ENCODE measurements at places on chromosomes 11 and 22.

DNA sequence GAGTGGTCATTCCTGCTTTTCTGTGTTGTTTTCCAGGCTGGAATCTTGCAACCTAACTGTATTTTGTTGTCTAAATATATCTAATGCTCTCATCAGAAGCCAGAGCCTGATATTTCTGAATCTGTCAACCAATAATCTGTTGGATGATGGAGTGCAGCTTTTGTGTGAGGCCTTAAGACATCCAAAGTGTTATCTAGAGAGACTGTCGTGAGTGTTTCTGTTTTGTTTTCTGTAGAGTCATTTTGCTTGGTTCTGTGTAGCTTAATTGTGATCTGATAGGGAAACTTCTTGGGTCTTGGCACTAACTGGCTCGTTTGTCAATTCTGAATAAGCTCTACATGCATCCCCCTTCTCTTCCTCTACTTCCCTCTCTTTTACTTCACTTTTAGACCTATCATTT is 31.2 kb upstream of the RBMXL2 start:
- no peak for DNase-seq

DNA sequence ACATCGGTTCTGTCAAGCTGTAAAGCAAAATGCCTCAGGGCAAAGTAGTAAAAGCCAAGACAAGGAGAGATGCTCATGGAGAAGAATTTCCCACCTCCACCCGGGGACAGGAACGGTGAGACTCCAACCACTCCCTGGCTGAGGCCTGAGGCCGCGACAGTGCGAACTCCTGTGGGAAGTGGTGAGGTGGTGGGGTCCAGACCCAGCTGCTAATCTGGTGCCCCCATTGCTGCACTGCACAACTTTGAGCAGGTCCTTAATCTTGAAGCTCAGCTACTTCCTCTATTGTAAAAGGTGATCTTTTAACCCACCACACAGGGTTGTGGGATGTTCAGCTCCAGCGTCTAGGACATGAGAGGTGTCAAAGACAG is 83.9 kb downstream of the ZC3H12C start:
- DNase-seq: no peak

GRCh38 chr11:103651341-103651998 is 385.0 kb upstream of the DDI1 start:
- DNase-seq: no peak

DNA sequence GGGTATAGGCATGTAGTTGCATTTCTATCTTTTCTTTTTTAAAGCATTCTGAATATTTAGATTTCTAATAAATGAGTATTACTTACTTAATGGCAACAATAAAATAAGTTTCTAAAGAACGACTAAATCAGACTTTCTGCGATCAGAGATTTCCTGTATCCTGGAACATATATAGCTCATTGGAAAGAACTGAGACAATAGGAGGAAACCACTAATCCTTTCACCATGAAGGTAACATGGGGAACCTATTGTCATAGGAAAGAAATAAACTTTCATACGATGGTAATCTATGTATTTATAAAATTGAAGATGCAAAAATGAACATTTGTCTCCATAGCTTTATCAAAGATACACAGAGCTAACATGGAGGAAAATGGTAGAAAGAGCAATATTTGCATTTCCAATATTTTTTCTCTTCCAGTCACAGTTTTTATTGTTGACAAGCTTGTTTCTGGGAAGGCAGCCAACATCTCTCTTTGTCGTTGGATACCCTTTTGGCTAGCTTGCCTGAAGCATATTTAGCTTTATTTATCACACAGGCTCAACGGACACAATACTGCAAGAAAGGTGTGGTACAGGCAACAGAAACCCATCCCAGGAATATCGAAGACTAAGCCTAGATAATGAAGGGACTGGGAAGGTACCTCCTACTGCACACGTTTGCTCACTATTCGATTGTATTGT is 293.3 kb upstream of the MPPED2 start:
- DNase-seq: no peak

DNA sequence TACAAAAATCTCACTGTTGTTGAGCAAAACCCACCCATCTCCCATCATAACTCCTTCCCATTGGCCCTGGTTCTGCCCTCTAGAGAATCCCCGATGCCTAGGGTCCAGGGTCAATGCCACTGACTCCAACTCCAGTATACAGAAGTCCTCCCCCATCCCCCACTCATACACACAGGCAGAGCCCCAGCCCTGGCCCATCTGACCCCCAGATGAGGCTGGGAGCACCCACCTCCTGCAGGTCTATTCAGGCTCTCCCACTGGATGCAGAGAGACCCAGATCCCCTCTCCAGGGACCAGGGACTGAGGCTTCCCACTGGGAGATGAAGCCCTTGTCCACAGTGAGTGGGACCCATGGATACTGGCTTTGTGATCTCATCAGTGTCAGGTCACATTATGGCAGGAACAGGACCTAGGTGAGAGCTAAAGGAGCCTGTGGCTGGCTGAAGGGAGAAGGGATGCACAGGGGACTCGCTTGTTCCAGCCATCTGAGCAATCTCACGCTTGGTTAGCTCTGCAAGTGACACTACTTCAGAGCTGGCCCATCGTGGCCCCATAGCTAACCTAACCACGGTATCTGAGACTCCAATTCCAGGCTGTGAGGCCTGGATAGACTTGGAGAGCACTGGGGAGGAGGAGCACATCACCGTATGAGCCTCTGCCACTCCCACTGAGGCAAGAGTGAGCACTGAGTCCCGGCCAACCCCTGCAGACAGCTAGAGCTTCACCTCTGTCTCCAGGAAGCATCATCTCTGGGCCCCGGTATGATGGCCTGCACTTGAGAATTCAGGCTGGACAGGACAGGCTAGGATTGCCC is 35.7 kb downstream of the TRIM29 start:
- no peak for DNase-seq

- no peak for DNase-seq
Measured at GRCh38 chr11:62433904-62434276, 15.1 kb downstream of the SCGB1A1 start.

GRCh38 chr11:3615998-3616397 is 25.8 kb downstream of the ART5 start:
- DNase-seq: no peak

GRCh38 chr22:47432683-47433082 is 670.2 kb downstream of the TBC1D22A start:
- no peak for DNase-seq

DNA sequence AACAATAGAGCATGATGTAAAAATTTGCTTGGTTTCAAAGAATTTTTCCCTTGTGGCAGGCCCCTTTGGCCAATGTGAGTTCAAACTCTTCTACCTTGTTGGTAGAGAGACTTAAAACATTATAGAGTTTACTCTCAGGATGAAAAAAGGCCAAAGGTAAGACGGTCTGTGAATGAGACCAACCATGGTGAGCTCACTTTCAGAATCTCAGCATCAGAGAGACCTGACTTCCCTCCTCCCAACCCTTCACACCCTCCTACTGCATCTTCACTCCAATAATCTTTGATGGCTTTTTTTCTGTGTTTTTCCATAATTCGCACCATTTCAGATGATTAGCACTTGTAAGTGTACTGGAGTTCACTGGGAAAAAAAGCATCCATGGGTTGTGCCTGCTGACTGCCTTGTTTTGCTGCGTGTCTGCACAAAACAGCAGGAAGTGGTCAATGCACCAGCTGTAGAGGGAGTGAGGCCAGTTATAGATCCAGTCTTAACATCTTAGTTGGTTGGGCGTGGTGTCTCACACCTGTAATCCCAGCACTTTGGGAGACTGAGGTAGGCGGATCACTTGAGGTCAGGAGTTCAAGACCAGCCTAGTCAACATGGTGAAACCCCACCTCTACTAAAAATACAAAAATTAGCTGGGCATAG is 64.1 kb downstream of the SLC1A2 start:
- DNase-seq: no peak

GRCh38 chr11:41431784-41432183 is 27.7 kb downstream of the LRRC4C start:
- no peak for DNase-seq

GRCh38 chr22:24443668-24444067 is 16.3 kb downstream of the ADORA2A start:
- DNase-seq: no peak

- DNase-seq: no peak
Measured at GRCh38 chr22:30455075-30455840, 16.6 kb downstream of the SEC14L3 start.

GRCh38 chr11:118771547-118772288 is 19.2 kb downstream of the DDX6 start:
- no peak for DNase-seq

- DNase-seq: no peak
Measured at GRCh38 chr11:33875621-33876294, 16.1 kb downstream of the LMO2 start.

- DNase-seq: no peak
Measured at GRCh38 chr11:9580894-9581293, 7.4 kb downstream of the WEE1 start.

DNA sequence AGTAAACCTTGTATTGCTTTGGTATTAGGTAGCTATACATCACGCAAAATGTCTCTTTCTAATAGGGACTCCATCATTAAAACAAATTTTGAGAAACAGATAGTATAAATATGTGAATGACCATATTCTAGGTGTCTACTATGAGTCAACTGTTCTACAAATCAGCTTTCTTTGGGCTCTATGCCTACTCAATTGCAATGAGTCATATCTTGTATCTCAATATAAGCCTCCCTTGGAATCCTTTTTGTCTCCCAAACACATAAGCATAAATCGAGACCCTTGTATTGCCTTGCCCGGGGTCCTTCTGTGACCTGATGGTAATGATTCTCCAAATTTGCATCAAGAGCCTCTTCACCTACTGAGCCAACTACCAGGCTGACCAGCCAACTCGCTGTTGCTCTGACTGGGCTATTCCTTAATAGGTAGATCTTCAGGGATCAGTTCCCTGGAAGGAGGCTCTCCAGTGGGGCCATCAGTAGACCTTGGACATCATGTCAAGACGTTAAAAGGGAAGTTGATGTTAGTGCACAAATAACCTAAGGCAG is 22.2 kb downstream of the BLID start:
- no peak for DNase-seq

Data from stimulated activated CD8-positive, alpha-beta memory T cell treated with anti-CD3 and anti-CD28 coated beads, Interleukin-2, amount 100 ng/mL, for 1 hour (primary cell).